ENCODE measurements at places on chromosomes 4 and X.

DNA sequence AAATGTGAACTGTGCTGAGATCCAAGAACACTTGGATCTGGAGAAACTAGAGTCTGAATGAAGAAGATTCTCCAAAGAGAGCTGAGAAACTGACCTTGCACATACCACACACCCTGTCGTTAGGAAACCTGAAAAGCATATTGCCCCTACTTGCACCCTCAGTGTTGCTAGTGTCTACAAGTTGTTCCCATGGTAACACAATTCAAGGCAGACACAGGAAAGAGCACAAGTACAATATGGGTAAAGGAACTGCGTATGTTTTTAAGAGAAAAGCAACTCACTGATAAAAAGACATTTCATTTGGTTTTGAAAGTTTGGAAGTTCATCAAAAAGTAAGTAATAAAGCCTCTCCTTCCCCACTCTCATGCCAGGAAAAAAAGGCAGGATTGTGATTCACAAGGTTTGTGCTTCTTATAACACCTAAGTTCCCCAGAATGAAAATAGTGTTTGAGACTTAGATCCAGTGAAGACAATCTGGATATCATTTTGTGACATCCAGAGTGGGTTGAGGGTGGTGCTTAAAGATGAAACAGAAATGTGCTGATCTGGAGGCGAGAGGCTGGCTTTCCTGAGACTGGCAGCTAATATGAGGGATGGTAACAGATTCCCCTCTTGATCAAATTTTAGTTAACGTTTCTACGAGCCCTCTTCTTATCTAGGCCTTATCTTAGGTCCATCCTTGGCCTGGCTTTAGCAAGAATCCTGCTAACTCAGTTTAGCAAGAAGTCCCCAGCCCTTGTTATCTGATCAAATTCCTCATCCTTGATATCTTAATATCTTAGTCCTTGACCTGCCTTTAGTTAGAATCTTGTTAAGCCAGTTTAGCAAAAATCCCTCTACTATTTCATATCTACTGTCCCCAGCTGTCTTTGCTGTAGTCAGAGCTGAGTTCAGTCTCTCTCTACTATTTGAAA is 42.3 kb downstream of the NIPAL1 start:
- no peak for DNase-seq

DNA sequence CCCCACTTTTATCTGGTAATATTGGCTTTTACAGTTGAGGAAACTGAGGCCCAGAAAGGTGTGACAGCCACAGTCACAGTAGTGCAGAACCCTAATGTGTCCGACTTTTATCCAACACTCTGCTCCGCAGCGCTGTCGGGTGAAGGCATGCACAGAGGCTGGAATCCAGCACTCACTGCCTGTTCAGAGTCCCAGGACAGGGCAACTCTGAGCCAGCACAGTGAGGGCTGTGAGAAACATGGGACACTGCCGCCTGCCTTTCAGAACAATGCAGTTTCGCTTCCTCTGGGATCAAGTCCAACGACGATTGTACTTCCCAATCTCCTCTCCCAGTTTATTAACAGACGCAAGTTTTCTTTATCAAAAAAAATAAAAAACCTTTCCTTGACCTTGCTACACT is 41.9 kb upstream of the PDGFRA start:
- no peak for DNase-seq

DNA sequence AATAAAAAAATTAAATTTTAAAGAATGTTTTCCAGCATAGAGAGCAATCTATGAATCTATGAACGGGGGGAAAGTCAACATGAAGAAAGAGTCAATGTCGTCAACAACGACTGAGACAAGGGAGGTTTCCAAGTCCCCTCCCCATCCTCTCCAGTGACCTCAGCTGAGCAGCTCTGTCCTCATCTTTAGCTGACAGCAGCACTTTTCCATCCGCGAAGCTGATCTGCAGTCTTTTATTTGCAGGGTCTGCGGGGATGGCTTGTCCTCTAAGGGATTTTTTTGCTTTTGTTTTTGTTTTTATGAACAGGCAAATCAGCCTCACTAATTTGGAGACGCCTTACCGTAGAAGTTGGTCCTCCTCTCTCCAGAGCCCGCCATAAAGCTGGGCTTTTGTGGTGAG is 46.5 kb downstream of the PRKX start:
- DNase-seq, result no peak

GRCh38 chrX:39875834-39876628 is 221.7 kb downstream of the BCOR start:
- DNase-seq, result no peak

DNA sequence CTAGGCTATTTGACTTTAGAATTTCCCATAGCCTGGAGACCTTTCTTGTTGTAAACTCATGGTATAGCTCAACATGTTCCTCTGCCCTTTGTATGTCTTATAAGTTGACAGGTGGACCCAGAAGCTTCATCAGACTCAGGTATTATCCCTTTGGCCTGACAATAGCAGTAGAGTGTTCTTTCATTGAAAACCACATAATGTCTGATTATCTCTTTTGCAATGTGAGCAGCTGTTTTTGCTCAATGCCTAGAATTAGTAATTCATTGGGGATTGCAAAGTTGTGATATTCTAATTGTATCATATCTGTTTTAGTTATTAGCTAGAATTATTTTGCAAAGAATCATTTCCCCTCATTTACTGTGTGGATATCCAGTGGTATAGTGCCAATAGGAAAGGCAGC is 27.5 kb downstream of the TBC1D19 start:
- DNase-seq, result no peak

- DNase-seq, result no peak
Observed at GRCh38 chr4:162056990-162057389, 106.8 kb downstream of the FSTL5 start.

DNA sequence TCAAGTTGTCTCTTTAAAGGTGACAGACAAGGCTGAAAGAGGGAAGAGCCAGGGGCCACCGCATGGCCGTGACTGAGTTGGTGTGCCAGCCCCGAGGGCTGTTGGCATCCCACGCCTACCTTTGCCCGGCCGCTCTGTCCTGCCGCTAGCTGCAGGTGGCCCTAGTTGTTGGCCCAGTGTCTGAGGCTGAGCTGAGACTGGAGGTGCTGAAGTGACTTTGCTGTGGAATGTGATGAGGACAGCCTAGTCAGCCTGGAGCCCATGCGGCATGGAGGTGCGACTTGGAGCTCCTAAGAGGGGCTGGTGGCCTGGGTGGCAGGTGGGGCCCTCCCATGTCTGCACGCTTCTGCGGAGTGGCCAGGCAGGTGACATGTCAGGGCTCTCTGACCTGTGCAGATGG is 6.6 kb downstream of the TADA2B start:
- no peak for DNase-seq

- DNase-seq, result no peak
Observed at GRCh38 chrX:118152721-118153120, 36.1 kb upstream of the KLHL13 start.

- no peak for DNase-seq
Observed at GRCh38 chr4:13989501-13989900, 362.0 kb upstream of the BOD1L1 start.

DNA sequence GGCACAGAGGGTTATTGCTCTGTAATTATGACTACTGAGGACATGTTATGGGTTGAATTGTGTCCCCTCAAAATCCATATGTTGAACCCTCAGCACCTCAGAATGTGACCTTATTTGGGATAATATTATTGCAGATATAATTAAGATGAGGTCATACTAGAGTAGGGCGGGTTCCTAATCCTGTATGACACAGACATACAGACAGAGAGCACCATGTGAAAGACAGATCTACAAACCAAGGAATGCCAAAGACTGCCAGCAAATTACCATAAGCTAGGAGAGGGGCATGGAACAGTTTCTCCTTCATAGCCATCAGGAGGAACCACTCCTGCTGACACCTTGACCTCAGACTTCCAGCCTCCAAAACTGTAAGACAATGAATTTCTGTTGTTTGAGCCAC is 115.2 kb upstream of the OTUD4 start:
- no peak for DNase-seq

GRCh38 chr4:108168160-108168670 is 517 bp downstream of the LEF1 start:
- no peak for DNase-seq

DNA sequence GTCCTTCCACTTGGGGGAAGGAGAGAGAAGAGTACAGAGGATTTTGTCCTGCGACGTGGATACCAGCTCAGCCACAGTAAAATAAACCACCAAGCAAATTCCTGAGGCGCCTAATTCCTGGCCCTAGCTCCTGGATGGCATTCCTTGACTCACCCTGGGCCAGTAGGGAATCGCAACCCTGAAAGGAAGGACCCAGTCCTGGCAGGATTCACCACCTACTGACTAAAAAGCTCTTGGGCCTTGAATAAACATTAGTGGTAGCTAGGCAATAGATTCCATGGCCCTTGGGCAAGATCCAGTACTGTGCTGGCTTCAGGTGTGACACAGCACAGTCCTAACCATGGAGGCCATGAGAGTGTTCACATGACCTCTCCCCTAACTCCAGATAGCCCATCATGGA is 45.6 kb downstream of the GABRA3 start:
- no peak for DNase-seq

Measured in stimulated activated CD8-positive, alpha-beta memory T cell treated with anti-CD3 and anti-CD28 coated beads, Interleukin-2, amount 100 ng/mL, for 1 hour (primary cell).